ENCODE measurements at places on chromosomes 3 and 15. TPM values are rescaled to one million over a fixed set of nuclear protein-coding genes. Genes with fewer than 3 reads are reported as not detected.

KLHL40 gene
- total RNA-seq = not detected

C3orf49 gene
- total RNA-seq = not detected

ATP8B4 gene
- 20.0 TPM for total RNA-seq

DAZL gene
- total RNA-seq = 0.13 TPM

A4GNT gene
- not detected for total RNA-seq

MYO5C gene
- total RNA-seq = 2.3 TPM

EPHB1 gene
- 1.3 TPM for total RNA-seq
